ENCODE measurements at places on chromosomes 5 and 9.

- DNase-seq = no peak
Measured at GRCh38 chr9:87322840-87323635, 174.6 kb upstream of the DAPK1 start.

GRCh38 chr9:20138841-20139240 is 350.0 kb upstream of the SLC24A2 start:
- DNase-seq = no peak

DNA sequence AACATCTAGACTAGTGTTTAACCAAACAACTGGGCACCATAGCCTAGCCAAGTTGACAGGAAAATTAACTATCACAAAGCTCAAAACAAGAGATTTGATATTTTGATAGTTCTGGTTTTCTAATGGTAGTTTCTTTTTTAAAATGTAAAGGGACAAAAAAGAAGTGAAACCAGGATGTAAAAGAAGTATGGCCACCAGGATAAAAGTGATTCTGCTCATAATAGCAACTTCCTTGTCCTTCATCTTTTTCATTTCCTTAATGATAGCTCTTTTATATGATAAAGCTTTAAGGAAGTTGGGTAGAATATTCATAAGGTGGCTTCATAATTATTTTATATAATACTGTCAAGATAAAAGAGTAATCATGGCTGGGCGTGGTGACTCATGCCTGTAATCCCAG is 139.1 kb downstream of the BASP1 start:
- no peak for DNase-seq

DNA sequence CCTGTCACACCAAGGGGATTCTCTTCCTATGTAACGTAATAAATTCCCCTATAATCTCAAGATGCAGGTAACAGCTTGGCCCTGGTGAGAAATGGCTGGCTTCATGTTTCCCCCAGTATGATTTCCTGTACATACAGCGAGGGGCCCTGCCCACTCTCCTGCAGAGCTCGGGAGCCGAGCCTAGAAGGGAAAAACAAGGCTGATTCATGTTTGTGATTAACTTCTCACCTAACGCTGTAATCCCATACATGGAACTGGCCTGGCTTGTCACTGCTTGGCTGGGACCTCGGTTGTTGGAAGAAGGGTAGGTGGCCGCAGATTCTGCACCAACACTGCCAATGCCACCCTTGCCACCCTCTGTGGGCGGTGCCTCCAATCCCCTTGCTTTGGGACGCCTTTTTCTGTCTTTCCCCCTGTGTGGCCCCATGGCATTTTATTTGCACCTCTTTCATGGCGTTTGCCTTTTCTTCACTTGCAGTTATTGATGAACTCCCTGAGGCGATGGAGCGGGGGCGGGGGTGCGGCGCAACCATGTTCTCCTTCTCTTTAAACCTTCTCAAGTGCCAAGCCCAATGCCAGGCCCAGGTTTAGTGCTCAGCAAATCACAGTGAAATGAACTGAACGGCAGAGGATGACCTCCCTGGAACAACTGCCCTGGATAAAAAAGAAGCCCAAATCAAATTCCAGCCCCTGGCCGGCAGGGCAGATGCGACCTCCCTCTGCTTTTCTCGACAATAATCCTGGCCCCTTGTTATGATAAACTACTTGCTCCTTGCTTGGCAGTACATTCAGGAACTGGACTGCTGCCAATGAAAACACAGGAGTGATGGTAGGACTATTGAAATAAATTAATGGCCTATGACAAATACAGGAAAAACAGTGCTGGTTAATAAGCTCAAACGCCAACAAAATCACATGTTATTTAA is 108.1 kb downstream of the TMEM174 start:
- no peak for DNase-seq

- DNase-seq = no peak
Measured at GRCh38 chr9:35135988-35136387, 20.3 kb upstream of the ATOSB start.

- no peak for DNase-seq
Measured at GRCh38 chr9:5773324-5773999, 59.5 kb downstream of the ERMP1 start.

DNA sequence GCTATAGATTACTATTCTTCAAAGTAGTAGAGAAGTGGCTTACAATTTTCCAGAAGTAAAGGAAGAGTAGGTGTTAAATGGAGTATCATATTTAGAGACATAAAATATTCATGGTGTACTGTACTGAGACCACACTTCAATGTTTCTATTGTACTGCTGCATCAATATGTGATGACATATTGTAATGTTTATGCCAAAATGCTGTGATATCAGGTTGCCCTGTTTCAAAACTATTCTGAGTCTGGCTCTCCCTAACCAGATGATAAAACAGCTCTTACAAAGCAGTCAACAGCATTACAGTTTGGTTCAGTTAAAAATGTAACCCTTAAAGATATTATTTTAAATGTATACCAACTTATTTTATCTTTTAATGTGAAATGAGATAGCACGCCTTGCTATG is 30.8 kb upstream of the ACOT12 start:
- DNase-seq = no peak

GRCh38 chr9:132136151-132136780 is 25.6 kb upstream of the NTNG2 start:
- no peak for DNase-seq
